Fibroblast of pulmonary artery (primary cell): ENCODE measurements at places on chromosomes 11 and 22.

- DNase-seq, result no peak
Measured at GRCh38 chr11:88114486-88115045, 60.7 kb downstream of the RAB38 start.

GRCh38 chr11:813456-814096 is 3.8 kb downstream of the RPLP2 start:
- no peak for DNase-seq

DNA sequence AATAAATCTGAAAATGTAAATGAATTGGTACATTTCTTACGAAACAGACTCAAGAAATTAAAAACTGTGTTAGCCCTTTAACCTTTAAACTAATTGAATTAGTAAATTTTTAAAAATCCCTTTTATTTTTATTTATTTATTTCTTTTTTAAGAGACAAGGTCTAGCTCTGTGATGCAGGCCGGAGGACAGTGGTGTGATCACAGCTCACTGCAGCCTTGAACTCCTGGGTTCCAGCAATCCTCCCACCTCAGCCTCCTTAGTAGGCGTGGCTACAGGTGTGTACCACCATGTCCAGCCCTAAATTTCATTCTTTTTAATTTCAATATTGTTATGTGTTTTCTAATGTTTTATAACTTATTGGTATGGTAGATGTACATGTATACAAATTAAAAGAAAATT is 72.6 kb downstream of the MYEOV start:
- DNase-seq, result no peak

DNA sequence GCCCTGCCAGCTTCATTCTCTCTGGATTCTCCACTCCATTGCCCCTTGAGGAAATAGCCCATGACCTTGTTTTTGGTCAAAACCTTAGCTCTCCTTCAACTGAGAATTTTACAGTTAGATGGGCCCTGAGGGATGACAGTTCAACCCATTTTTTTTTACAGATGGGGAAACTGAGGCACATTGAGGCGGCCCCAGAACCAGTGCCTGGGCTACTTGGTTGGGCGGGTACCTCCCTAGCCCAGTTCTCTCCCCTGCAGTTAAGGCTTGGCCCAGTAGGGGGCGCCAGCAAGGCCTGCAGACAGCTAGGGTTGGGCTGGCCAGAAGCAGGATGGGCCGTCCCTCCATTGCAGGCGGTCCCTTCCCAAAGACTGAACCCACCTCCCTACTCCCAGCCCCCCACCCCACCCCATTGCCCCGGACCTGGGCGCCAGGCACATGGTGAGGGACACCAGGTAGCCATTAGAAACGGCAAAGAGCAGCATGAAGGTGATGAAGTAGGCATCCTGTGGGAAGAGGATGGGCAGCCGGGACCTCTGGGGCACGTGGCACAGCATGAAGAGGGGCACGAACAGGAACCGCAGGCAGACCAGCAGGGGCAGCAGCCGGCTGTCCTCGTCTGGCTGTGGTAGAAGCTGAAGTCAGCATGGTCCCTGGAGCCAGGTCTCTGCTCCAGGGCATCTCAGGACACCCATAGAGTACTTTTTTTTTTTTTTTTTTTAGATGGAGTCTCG is 7.6 kb downstream of the SLC29A2 start:
- DNase-seq, result peak; percentile 23

DNA sequence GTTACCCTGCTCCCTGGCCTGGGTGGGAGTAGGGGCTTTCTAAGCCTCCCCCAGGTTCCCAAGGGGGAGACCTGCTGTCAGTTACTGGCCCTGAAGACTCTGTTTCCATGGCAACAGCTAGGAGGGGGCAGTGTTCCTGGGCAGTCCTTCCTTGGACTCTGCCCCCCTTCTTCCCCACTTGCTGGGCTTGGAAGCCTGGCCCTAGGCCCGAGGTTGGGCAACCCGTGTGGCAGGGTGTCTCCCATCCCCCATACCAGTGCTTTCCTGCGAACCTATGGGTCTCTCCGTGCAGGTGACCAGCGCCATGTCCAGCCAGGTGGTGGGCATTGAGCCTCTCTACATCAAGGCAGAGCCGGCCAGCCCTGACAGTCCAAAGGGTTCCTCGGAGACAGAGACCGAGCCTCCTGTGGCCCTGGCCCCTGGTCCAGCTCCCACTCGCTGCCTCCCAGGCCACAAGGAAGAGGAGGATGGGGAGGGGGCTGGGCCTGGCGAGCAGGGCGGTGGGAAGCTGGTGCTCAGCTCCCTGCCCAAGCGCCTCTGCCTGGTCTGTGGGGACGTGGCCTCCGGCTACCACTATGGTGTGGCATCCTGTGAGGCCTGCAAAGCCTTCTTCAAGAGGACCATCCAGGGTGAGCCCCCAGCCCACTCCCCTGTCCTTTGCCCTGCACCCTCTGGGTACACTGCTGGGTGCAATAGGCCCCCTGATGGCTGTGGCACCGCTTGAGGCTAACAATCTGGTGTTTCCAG is 1.7 kb downstream of the ESRRA start:
- DNase-seq, result peak; percentile 41

- DNase-seq, result no peak
Measured at GRCh38 chr11:74550991-74551753, 41.2 kb upstream of the POLD3 start.

GRCh38 chr22:47072642-47072967 is 310.2 kb downstream of the TBC1D22A start:
- DNase-seq, result no peak

DNA sequence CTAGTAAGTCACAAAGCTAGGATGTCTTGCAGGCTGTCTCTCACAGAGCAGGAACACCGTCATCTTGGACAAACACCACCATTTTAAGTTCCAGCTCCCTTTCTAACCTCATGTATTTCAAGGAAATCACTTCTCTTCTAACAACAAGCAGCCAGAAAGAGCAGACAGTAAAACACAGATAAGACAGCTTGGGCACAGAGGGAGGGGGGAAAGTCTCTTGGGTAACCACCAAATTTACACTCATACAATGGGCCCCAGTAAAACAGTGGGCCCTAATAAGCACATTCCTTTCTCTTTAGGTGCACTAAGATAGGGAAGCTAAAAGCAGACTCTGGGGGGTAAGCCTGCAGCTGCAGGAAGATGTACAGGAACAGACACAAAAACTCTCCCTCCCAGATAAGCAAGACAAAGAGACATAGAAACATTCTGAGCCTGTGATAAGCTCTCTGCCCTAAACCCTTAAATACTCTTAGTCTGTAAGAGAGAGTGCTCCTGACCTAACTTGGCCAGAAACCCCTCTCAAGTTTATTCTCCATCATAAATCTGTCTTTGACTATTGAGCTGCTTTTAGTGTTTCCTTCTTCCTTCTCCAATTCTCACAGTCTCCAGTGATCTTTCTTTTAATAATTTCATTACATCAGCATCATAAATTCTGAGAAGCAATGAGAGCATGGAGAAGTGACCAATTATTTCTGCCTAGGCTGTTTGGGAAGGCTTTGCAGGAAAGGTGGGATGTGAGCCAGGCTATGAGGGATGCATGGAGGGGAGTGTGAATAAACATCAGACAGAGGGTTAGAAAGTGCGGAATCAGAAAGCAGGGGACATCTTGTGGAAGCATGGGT is 7.4 kb downstream of the OR10D3 start:
- DNase-seq, result no peak

DNA sequence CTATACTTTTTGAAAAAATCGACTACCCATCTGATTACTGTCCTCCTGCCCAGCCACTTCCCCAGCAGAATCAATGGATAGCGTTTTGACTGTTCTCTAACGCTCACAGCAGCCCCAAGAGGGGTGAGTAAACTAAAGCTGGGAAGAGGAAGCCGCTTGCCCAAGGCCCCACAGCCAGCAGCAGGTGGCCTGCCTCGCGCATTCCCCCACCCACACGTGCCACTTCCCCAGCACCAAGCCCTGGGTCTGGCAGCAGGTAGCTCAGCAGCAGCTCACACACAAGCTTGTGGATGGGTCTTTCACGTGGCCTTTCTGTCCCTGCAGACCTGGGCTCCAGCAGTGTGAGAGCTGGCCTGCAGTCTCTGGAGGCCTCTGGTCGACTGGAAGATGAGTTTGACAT is 34.3 kb downstream of the TOM1 start:
- DNase-seq, result no peak

DNA sequence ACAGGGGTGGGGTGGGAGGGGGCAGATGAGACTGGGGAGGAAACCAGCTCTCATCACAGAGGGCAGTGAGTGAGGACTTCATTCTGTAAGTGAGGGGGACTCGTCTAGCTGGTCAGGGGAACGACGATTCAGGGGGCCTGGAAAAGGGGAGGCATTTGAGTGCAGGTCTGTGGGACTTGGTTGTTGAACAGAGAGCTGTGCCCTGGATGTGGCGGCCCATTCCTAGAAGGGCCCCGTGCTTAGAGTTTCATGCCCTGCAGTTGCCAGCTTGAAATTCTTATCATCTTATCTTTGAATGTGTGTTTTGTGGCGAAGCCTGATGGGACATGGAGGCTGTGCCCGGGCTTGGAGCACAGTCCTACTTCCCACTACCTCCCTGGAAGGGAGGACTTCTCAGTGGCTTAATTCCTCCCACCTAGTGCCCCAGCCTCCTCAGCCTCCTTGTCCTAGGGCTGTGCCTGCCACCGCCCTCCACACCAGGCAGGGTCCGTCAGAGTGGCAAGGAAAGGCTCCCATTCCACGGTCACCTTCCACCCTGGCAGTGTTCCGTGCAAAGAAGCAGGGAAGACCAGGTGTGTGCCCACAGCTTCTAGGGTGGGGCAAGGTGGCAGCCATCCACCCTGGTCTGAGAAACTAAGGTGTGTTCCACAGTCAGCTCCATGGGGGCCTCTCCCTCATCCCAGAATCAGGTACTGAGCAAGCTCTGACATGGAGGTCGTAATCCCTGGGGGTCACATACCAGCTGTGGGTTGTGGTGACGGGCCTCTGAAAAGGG is 59.7 kb upstream of the LMO1 start:
- DNase-seq, result no peak

- DNase-seq, result no peak
Measured at GRCh38 chr22:21047035-21047661, 1.4 kb downstream of the LRRC74B start.

DNA sequence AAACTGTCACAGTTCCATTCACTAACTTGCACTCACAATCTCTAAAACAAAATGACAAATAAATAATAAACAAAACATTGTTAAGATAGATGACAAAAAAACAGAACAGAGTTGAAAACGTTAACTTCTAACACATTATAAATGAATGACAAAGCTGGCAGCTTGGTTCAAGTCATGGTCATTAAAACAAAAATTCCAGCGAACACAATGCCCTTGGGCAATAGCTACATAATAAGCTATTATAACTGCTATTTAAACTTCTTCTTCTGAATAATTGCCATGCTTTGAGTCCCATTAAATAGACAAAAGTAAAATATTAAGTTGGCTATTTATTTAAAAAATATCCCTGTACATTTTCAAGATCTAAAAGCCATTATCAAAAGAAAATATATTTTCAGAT is 54.7 kb downstream of the PICALM start:
- DNase-seq, result no peak

GRCh38 chr11:91497847-91498246 is 726.8 kb upstream of the FAT3 start:
- DNase-seq, result no peak

- DNase-seq, result peak; percentile 77
Measured at GRCh38 chr11:7977232-7977917, 9.8 kb upstream of the EIF3F start.
